ENCODE measurements at places on chromosomes 2 and 18.

DNA sequence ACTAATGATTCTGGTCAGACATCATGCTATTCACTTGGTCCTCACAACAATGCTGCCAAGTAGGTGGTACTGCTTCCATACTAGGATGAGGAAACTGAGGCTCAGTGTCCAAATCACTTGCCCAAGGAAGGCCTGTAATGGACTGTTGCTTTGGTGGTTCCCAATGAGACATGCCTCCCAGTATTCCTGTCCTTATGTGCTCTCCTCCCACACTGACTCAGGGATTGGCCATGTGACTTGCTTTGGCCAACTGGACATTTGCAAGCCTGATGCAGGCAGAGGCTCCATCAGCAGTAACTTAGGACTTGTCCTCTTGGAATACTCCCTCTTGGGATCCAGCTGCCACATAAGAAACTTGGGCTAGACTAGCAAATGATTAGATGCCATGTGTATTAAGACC, 3.0 kb downstream of the FBXO41 start:
- no peak for DNase-seq

- no peak for DNase-seq
Observed at GRCh38 chr18:35592298-35592697, 10.8 kb downstream of the GALNT1 start.

DNA sequence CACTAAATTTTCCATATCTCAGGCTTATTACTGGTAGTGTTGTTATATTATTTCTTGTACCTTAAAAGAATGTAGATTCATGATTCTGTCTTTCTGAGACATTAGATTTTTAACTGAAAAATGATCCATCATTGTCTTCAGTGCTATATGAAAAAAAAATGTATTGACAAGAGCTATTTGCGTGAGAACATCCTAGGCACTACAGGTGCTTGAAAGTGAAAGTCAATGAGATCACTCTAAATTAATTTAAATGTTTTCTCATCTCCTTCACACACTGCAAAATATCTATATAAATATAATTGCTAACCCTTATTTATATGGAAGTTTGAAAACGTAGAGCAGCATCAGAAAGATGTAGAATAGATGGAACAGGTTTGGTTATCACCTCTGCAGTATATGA, 684.6 kb downstream of the TRIB2 start:
- DNase-seq = no peak

- DNase-seq = no peak
Observed at GRCh38 chr18:38807915-38808314, 1242.3 kb upstream of the CELF4 start.

- DNase-seq = no peak
Observed at GRCh38 chr18:36329684-36330434, 32.3 kb downstream of the FHOD3 start.

Measured in astrocyte of the cerebellum (primary cell).